ENCODE measurements at places on chromosomes 13 and 19.

- DNase-seq: no peak
These were observed 3.9 kb downstream of the IGSF23 start for GRCh38 chr19:44617110-44617880.

DNA sequence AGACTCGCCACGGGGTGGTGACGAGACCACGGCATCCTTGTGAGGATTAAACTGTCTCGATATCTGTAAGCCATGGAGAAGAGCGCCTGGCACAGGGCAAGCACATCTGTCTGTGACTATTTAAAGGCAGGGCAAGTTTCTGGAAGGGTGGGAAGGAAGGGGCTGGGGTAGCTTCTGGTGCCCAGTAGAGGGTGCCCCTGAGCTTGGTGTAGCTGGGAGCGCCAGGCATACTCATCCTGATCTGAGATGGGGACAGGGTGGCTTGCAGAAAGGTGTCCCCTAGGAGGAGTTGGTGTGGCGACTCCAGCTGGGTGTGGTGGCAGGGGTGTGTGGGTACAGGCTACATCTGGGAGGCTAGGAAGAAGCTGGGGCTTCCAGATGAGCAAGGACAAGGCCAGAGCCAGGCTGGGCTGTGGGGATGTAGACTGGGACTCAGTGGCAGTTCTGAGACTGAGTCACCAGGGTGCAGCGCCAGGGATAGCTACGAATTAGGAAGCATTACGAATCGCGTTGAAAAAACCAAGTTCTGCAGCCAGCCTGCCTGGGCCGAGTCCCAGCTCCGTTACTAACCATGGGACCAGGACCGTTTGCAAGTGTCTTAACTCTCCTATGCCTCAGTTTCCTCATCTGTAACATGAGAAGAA lies 23.1 kb upstream of the ASPDH start:
- DNase-seq: no peak

GRCh38 chr19:3690551-3691371 lies 9.5 kb downstream of the PIP5K1C start:
- DNase-seq: no peak

GRCh38 chr19:55641426-55642152 lies 787 bp downstream of the ZNF580 start:
- DNase-seq: no peak

DNA sequence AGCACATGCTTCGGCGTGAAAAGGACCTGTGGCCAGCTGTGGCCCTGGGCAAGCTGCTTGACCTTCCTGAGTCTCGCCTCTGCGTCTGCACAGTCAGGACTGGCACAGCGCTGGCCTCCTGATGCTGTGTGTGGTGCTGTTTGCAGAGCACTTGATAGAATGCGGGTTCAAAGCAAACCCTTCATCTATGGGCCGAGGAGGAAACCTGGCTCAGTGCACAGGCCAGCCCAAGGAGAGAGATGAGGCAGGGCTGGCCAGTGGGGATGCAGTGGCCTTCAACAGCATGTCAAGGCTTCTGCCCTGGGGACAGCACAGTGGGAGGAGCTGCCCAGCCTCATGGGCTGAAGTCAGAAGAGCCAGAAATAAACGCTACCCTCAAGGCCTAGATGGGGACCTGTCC lies 21.3 kb upstream of the VSTM2B start:
- DNase-seq: no peak

- DNase-seq: no peak
These were observed 418.6 kb downstream of the FOXO1 start for GRCh38 chr13:40247845-40248244.

DNA sequence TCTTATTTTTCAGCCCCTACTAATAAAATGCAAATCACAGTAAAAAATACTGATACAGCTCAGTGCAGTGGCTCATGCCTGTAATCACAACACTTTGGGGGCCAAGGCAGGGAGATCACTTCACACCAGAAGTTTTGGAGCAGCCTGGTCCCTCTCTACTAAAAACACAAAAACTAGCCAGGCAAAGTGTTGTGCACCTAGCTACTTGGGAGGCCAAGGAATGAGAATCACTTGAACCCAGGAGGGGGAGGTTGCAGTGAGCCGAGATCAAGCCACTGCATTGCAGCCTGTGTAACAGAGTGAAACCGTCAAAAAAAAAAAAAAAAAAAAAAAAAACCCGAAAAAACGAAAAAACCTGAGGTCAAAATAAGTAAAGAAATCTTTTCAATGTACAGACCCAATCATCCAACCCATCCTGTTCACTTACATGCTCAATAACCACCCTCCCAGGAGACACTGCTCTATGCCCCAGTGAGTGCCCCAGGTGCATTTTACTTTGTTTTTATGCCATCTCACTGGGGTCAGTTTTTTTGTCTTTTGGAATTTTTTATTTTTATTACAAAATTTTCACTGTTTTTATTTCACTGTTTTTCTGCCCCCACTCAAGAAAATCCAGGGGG lies 107.0 kb downstream of the ZNF486 start:
- DNase-seq: no peak

DNA sequence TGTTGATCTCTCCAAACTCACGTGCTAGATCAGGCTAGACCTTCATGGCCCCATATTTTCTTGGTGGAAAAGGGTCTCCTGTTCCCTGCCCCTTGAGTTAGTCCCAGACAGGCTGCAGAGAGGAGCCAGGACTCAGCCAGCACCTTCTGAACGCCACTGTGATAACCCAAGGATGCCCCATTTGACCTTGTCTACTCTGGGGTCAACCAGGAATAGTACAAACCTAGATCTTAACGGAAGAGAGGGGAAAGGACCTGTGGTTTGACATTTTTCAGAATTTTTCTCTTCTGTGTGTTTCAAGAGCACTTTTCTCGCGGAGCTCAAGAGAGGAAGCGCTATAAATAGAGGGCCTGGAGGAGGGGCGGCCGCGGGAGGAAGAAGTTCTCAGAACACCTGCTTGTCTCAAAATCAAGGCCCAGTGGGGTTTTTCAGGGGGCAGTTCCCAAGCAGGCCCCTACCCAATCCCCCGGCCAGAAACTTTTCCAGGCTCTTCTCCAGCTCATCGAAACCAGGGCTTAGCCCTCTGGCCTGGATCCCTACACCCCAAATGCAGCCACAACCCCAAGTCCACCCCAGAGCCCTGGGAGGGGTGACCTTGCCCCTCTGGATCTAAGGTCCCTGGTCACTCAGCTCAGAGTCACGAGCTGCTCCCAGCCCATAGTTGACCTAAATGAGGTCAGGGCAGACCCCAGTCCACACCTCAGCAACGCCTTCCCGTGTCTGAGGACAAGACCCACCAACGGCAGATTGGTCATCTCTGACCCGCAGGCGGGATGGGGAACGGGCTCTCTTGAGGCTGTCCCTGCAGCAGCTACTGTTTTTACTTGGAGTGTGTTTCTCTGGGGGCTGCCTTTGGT lies 75.6 kb upstream of the TM9SF2 start:
- DNase-seq: no peak

DNA sequence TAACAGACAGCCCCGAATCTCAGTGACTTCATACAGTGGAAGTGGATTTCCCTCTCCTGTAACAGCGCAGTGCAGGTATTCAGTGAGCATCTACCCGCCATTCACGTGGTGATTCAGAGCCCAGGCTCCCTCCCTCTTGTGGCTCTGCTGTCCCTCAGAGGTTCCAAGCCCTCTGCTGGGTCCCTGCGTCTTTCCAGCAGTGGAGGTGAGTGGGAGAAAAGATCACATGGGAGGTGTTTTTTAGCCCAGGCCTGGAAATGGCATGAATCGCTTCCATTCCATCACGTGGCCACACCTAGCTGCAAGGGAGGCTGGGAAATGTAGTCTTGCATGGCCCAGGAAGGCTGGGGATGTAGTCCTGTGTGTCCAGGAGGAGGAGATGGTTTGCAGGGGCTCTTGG lies 61.4 kb downstream of the DPF1 start:
- no peak for DNase-seq

- no peak for DNase-seq
These were observed 24.5 kb upstream of the ZNF492 start for GRCh38 chr19:22609630-22610029.

DNA sequence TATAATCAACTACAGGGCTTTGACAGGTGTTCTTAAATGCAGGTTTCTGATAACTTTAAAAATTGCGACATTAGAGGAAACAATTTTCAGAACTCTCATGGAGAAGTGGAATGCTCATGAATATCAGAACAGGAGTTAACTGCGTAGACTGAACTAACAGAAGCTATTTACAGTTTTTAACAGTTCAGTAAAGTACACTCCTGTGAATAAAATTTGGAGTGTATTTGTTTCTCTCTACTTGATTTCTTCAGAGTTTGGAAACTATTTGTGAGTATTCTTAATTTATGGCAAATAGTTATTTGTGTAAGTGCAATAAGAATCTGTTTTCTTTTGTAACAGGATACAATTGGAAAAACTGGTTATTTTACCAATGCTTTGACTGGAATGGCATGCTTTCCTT lies 114.4 kb downstream of the TNFRSF19 start:
- no peak for DNase-seq

DNA sequence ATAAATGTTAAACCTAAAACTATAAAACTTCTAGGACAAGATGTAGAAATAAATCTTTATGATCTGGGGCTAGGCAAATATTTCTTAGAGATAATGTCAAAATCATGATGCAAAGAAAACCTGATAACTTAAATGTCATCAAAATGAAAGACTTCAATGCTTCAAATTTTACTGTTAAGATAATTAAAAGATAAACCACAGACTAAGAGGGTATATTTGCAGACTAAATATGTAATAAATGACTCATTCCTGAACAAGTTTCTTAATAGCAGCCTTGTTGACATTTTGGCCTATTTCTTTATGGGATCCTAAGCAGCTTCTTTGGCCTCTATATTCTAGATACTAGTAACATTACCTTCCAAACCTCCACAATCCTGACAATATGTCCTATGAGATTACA lies 2878.3 kb upstream of the PCDH20 start:
- no peak for DNase-seq

DNA sequence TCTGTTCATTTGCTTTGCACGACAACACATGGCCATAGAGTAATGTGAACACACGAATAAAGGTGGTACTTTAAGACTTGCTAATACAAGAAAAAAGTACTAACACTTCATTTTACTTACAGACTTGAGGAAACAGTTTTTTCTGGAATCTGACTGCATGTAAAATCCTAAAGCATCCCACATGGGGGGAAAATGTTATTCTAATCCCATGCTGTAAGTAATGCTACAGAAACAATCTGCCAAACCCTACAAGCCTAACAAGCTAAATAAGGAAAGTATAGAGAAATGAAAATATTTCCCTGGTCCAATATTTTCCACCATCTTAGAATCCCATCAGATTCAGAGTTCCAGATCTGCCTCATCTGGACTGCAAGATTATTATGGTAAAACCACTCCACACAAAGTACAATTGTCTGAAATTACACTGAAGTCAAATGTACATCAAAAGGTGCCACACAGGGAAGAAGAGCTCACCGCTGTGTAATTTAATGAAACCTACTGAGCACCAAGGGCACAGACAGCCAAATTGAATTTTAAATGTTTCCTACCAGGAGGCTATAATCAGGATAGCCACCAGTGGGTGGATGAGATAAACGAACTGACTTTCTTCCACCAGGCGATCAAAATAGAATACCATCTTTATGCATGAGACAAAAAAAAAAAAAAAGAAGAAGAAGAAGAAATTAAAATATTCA lies 22.0 kb downstream of the LHFPL6 start:
- no peak for DNase-seq

GRCh38 chr19:751501-752341 lies 809 bp downstream of the MISP start:
- peak; percentile 36 for DNase-seq

DNA sequence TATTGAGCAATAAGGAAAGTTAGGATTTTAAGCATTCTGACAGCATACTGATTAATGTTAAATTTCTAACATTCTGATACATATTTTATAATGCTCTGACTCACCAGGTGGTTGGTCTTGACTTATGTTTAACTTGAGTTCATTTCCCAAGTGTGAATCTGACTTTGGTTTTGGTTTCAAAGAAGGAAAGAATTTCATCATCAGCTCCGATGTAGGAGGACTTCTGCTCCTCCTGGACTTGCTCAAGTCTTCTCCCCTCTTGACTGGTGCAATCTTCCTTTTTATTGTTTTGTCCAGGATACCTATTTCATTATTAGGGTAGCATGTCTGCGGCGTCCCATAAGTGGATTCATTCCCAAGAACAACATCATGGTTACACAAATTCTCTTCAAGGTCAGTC lies 141.3 kb downstream of the RNF17 start:
- DNase-seq: no peak

DNA sequence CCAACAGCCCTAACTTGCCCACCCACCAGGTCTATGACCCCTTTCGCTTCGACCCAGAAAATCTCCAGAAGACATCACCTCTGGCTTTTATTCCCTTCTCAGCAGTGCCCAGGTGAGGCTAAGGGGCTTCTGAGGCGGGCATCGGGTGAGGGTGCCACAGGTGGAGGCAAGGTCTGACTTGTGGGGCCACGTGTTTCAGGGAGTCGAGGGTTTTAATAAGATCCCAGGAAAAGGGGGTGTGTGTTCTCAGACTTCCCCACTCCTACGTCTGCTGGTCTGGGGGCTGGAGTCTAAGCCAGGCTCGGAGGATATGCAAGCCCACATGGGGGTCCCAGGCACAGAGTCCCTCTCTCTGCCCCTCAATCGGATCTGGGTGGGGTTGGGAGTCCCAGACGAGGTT lies 30.9 kb upstream of the CYP4F8 start:
- DNase-seq: no peak

DNA sequence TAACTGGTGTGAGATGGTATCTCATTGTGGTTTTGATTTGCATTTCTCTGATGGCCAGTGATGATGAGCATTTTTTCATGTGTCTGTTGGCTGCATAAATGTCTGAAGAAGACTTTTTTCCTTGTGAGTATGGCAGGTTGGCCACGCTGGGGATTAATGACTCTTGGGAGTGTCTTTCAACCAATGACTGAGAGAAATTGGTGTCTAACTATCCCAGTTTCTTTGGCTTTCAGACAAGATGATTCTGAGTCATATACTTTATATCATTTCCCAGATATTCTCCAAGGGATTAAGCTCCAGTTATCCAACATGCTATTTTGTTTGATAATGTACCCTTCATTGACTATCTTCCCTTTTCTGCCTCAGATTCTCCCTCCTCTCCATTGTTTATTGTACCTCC lies 35.5 kb upstream of the CSNK1A1L start:
- DNase-seq: no peak

DNA sequence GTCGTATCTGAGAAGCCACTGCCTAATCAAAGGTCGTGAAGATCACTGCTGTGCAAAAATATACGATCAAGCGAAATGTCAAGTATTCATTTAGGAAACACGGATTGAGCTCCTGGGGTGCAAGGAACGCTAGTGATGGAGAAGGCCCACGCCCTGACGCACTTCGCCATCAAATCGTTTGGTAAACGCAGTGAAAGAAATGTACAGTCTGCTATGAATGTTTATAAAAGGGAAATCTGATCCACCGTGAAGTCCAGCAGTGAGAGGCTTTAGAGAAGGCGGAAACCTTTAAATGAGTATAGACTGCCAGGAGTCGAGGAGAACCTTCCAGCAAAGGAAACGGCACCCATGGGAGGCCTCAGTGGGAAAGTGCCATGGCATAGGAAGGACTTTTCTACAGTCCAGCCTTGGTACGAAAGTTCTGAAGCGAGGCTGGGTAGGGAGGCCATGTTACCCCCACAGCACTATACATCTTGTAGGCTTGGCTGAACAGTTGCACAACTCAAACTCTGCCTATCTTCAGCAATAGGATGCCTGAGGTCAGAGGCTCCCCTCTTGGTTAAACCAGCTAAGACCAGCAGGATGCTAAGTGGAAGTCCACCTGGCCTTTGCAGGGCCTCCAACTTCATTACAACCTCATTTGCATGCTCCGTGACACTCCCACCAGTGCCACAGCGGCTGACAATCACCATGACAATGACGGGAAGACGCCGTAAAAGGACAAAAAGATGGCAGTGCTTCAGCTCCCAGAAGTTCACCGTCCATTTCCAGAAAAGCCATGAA lies 20.4 kb downstream of the PCID2 start:
- no peak for DNase-seq
